ENCODE measurements at places on chromosomes 11 and 22. TPM values are rescaled to one million over a fixed set of nuclear protein-coding genes. Genes with fewer than 3 reads are reported as not detected.

TLCD5 gene
- 7.8 TPM for total RNA-seq

DNA sequence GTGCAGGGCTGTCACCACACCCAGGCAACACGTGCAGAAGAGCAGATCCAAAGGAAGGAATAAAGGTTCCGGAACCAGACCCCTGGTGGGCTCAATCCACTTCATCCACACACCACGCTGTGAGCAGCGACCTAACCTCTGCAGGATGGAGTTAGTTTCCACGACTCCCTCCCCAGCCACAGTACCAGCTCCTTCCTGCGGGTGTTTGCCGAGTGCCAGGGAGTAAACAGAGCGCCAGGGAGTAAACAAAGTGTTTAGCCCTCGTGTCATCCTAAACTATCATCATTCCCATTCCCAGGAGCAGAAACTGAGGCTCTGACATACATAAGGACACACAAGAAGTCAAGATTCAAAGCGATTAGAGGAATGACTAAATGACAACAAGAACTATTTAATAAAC lies 261.3 kb downstream of the MN1 start:
- no peaks in the 10 kb centered on the region for H3K27me3 ChIP-seq
- H3K4me1 ChIP-seq, result no peaks in the 10 kb centered on the region
- DNase-seq, result no peak
- no peak overlapping the region for H3K4me3 ChIP-seq
- H3K27ac ChIP-seq, result no peak overlapping the region

GRCh38 chr22:31609716-31610115 lies 52.3 kb downstream of the PISD start:
- no peaks in the 10 kb centered on the region for H3K36me3 ChIP-seq
- no peak overlapping the region for H3K4me3 ChIP-seq
- H3K4me1 ChIP-seq, result no peaks in the 10 kb centered on the region
- no peak overlapping the region for H3K27ac ChIP-seq
- no peaks in the 10 kb centered on the region for H3K27me3 ChIP-seq

MMP3 gene
- not detected for total RNA-seq

DNA sequence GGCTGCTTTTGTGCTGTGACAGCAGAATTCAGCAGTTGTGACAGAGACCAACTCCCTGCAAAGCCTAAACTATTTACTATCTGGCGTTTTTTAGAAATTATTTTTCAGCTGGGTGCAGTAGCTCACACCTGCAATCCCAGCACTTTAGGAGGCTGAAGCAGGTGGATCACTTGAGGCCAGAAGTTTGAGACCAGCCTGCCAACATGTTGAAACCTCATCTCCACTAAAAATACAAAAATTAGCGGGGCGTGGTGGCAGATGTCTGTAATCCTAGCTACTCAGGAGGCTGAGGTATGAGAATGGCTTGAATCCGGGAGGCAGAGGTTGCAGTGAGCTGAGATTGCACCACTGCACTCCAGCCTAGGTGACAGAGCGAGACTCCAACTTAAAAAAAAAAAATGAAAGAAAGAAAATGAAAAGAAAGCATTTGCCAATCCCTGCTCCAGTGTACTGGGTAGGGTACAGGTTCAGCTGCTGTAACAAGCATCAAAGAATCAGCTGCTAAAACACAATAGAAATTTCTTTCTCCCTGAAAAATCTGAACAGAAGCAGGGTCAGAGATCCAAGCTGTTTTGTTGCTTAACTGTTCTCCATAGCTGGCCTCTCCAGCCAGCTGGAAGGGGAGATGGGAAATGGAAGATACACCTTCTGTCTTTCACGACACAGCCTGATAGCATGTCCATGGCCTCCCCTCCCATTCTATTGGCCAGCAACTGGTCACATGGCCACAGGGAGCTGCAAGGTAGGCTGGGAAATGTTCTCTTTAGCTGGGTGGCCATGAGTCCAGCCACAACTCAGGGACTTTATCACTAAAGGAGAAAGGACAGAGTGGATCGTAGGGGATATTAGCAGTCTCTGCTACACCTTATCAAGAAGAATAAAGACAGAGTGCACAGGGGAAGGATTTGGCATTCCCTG lies 8.5 kb upstream of the NCF4 start:
- no peaks in the 10 kb centered on the region for H3K4me1 ChIP-seq
- H3K36me3 ChIP-seq, result no peaks in the 10 kb centered on the region
- H3K27ac ChIP-seq, result no peak overlapping the region
- no peak for DNase-seq
- H3K4me3 ChIP-seq, result no peak overlapping the region

GRCh38 chr11:71581826-71582225 lies 849 bp downstream of the KRTAP5-11 start:
- no peaks in the 10 kb centered on the region for H3K27me3 ChIP-seq
- no peak overlapping the region for H3K4me3 ChIP-seq
- H3K36me3 ChIP-seq, result no peaks in the 10 kb centered on the region
- no peak overlapping the region for H3K27ac ChIP-seq

- H3K27me3 ChIP-seq, result no peaks in the 10 kb centered on the region
- no peaks in the 10 kb centered on the region for H3K36me3 ChIP-seq
- H3K4me3 ChIP-seq, result no peak overlapping the region
- no peaks in the 10 kb centered on the region for H3K4me1 ChIP-seq
- DNase-seq, result no peak
Observed at GRCh38 chr11:87224486-87224885, 186.8 kb downstream of the TMEM135 start.

Measured in prostate gland (tissue), 2 donors.